Stimulated activated naive CD8-positive, alpha-beta T cell treated with anti-CD3 and anti-CD28 coated beads, Interleukin-15, Interleukin-2, amounts not matched to agents 100 U/mL and 50 U/mL, for 24 hours (primary cell): ENCODE measurements at places on chromosomes 6 and 20.

GRCh38 chr20:59014680-59015389 is 4.4 kb upstream of the TUBB1 start:
- DNase-seq, result no peak

DNA sequence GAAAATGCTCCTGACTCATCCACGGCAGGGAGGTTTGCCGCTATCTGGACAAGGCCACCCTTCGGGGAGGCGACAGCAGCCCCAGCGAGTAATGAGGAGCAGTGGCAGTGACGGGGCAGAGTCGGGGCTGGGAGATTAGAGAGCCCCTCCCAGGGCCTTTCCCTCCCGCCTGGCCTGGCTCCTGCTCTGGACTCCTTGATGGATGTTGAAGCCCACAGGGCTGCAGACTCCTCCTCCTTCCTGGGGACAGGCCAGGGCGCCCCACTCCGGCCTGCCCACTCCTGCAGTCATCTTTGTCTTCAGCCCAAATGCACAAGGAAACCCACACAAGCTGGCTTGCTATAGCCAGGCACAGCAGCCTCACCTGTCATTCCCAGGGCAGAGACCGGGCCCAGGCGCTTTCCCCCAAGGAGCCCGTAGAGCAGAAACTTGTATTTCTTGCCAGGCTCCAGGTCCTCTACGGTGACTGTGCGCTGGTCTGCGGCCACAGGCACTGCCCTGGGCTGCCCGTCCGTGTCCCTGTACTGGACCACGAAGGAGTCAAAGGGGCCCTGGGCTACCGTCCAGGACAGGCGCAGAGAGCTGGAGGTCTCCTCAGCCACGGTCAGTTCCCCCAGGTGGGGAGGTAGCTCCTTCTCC is 7.7 kb downstream of the CYP21A2 start:
- no peak for DNase-seq

GRCh38 chr20:8624046-8624445 is 444.8 kb upstream of the PLCB4 start:
- DNase-seq, result no peak

DNA sequence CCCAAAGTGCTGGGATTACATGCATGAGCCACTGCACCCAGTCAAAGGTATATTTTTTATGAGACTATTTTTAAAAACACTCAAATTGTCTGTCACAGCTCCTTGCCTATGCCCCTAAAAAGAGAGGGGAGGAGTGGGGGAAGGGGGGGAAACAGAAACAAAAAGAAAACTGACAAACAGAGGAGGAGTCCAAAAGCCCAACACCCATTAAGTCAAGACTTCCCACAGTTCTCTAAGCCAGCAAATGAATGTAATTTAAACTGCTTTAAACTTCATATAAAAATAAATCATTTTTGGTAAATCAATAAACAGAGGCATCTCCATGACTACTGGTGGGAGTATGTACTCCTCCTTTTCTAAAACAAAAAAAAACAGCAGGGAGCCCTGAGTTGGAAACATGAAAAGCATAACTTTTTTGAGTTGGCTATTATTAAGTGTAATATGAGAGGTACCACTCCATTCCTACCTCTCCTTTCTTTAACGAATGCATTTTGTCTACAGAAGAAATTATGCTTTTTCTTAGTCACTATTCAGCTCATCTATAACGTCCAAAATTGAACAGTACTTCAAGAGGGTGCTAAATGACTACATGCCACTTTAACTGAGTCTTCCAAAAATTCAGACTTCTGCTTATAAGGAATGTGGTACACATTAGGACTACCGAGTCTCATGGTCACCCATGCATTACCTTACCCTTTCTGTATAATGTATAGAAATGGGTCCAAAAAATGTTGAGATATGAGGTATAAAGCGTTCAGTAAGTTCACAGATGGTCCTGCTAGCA is 119.0 kb upstream of the PRSS16 start:
- no peak for DNase-seq

- DNase-seq, result no peak
Observed at GRCh38 chr6:47008397-47008763, 33.8 kb downstream of the ADGRF1 start.

DNA sequence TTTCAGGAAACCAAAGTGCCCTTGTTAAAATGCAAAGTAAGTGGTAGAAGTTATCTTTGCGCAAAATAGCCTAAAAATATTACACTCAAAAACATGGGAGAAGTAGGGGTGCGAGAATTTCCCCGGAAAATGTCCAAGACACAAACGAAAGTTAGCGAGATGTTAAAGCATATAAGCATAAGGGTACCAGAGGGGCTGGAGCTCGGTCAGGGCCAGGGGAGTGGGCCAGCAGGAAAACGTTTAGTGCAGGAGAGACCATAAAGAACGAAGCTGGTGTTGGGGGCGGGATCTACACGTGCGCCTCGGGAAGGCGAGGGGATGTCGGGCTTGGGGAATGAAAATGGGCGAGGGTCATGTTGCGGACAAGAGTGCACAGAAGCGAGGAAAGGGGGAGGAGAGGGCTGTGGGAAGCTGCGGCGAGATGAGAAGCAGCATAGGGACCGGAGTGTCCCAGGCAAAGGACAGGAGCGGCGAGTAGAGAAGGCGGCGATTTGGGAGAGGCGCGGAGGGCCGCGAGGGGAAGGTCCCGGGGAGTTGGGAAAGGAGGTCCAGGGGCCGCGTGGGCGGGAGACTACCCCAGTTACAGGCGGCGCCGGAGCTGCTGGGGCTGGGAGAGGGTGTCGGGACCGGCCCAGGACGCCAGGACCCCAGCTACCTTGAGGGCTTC is 600 bp downstream of the XPO5 start:
- peak; percentile 62 for DNase-seq

- DNase-seq, result no peak
Observed at GRCh38 chr6:131002661-131002980, 60.4 kb downstream of the EPB41L2 start.

- no peak for DNase-seq
Observed at GRCh38 chr20:31678389-31679356, 41.0 kb downstream of the COX4I2 start.

DNA sequence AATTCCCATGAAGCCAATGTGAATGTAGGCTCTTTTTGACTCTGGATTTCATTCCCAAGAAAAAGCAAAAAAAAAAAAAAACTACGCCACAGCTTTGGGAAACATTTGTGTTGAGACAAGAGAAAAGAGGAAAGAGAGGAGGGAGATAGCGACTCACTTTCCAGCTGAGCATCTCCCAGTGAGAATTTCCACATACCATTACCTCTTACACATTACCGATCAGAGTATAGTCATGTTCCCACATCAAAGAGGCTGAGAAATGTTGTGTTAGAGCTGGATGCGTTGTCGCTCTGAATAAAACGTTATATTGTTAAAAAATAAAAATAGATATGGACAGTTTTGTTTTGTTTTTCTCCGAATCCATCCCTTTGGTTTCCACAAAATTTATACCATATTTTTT is 1019.3 kb upstream of the ADGRB3 start:
- DNase-seq, result no peak

- DNase-seq, result no peak
Observed at GRCh38 chr20:22542427-22542826, 41.9 kb downstream of the FOXA2 start.

GRCh38 chr6:67501755-67502154 is 1133.3 kb upstream of the ADGRB3 start:
- no peak for DNase-seq

DNA sequence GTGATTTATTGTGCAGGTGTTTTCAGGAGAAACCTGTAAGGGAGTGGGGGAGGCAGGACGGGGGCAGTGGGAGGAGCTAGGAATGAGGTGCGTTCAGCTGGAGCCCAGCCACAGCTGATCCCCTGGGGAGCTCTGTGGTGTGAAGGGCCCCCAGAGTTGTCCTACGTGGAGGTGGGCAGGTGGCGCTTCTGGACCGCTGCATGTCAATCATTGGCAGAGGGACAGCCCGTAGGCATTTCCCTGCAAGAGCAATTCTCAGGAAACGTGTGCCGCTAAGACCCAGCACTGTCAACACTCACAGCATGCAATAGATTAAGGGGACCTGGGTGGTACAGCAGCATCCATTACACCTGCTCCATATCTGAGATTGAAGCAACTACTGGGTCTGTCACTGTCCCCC is 88.0 kb downstream of the PRND start:
- DNase-seq, result peak; percentile 37

DNA sequence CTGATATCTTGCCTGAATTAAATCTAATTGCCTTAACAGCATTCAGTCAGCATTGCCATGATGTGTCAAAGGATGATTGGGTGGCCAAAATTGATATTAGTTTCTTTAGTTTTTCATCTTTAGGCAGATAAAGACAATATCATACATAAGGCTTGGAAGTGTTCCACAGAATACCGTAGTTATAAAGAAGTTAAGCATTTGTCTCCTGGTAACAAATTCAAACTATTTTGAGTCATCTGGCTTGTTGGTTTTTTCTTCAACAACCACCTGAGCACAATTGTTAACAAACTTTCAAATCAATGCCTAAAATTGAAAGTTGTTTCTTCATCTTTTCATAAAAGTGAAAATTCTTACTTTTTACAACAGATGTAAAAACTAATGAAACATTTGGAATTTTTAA is 47.5 kb upstream of the ADGRF5 start:
- no peak for DNase-seq

- no peak for DNase-seq
Observed at GRCh38 chr6:31118178-31118577, 2.1 kb downstream of the CDSN start.

DNA sequence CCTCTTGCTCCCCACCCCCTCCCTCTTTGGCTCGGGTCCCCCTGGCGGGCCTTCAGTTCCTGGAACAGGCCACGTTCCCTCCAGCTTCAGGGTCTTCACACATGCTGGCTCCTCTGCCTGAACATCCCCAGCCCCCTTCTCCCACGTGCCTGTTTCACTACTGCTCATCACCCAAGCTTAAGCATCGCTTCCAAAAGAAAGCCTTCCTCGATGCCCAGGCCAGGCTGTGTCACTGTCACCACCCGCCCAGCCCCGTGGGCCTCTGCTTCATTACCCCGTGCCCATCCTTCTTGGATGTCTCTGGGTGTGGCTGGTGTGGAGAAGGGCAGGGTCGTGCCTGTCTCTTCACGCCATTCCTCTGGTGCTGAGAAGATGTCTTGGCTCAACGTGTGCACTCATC is 2.8 kb downstream of the DLGAP4 start:
- DNase-seq, result no peak

GRCh38 chr6:160121981-160122380 is 366 bp downstream of the SLC22A1 start:
- DNase-seq, result no peak

DNA sequence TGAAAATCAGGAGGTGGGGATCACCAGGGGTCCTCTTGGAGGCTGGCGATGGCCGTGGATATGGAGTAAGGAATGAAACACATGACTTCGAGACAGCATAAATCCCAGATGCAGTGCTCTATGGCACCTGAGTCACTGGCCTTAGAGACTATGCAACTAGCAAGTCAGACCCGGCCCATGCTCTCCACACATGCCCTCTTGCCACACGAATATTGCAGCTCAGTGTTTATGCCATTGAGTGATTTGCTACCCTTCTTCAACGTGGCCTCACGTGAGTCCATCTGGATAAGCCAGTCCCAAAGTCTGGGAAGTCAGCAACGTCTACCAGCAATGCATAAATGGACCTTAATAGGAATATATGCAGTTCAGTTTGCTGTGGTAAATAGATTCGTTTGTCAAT is 466.3 kb downstream of the CD83 start:
- DNase-seq, result no peak

DNA sequence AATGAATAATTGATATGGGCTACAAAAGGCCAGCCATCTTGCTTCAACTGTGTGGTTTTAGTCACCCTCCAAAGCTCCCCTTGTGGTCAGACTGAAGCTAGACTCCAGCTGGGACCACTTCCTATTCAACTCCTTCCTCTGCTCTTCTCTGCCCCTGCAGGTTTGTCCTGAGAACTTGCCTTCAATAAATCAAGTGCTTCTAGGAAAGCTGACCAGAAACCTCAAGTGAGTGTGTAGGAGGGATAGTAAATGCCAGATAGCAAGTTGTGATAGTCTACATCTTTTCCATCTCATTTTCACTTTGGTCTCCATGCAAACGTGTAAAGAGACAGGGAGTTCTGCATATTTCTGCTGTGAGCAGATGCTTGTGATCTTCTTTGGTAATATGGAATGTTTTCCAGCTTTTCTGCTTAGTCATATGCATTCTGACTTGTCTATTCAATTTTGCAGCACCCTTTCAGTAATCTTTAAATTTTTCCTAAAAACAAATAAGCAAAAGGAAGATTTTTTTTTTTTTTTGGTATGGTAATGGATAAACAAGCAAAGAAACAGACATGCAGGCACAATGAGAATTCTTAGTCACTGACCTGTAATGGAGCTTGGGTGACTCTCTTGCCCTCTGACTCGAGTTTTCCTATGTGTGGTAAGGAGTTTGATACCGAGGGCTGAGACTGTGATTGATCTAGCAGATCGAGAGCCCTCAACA is 201.3 kb upstream of the BTBD3 start:
- DNase-seq, result no peak

- DNase-seq, result no peak
Observed at GRCh38 chr6:147588469-147588868, 80.0 kb downstream of the SAMD5 start.

- DNase-seq, result no peak
Observed at GRCh38 chr20:3158968-3159431, 665 bp downstream of the FASTKD5 start.

- DNase-seq, result no peak
Observed at GRCh38 chr6:30265181-30265580, 52.0 kb upstream of the TRIM26 start.

- DNase-seq, result no peak
Observed at GRCh38 chr20:3247638-3248037, 8.6 kb upstream of the SLC4A11 start.

- DNase-seq, result no peak
Observed at GRCh38 chr20:574297-574942, 30.8 kb upstream of the CSNK2A1 start.

DNA sequence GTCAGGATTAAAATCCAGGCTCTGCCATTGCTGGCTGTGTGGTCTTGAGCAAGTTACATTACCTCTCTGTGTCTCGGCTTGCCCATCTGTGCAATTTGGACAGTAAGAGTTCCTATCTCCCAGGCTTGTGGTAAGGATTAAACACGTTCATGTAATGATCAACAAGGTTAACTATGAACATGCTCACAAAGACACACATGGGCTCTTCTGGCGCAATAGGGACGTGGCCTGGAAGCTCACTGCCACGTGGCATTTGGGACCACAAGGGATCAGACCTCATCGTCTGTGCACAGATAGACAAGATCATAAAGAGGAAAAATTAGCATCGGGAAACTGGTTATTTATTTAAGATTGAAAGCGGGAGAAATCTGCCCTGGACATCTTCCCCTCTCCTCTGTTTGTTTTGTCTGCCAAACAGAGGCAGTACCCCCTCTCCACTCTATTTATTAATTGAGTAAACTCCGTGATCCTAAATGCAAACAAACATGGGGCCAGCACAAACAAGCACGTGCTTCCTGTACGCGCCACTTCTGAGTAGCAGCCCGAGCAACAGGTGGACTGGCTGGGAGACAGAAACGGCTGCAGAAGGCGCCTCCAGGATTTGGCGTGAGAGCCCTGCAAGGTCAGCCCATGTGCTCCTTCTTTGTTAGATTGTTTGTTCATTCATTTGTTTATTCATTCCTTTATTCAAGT is 95.0 kb downstream of the CDH26 start:
- DNase-seq, result no peak

DNA sequence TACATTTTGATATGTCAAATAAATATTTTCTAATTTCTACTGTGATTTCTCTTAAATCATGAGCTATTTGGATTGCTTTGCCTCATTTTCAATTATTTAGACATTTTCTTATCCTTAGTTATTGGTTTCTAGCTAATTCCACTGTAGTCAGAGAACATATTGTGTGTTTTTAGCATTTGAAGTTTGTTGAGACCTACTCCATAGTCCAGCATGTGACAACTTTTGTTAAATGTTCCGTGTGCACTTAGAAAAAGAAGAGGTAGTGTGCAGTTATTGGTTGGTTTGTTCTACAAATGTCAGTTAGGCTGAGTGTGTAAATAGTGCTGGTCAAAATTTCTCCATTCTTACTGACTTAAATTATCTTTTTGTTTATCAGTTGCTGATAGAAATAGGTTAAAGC is 138.8 kb downstream of the BCAS1 start:
- no peak for DNase-seq
